ENCODE measurements at places on chromosomes 4 and X.

GRCh38 chr4:123709336-123709735 is 312.7 kb downstream of the SPRY1 start:
- DNase-seq: no peak

GRCh38 chr4:31995943-31996901 is 1276.1 kb downstream of the PCDH7 start:
- no peak for DNase-seq

DNA sequence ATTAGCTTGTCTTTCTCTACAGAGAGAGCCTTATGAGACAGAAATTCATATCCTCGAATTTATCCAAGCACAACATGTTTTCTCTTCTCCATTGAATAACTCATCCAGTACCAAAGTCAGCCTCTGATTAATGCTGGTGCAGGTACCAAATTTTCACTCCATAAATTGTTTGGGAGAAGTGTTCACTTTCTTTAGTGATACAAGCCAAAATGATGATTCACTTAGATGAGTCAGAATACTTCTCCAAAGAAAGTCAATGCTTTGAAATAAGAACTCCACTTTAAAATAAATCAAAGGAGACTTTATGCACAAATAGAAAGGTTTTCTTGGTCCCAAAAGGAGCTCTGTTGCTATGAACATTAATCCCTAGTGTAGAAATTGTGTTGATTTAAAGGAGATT is 60.2 kb downstream of the MAOB start:
- DNase-seq: no peak

DNA sequence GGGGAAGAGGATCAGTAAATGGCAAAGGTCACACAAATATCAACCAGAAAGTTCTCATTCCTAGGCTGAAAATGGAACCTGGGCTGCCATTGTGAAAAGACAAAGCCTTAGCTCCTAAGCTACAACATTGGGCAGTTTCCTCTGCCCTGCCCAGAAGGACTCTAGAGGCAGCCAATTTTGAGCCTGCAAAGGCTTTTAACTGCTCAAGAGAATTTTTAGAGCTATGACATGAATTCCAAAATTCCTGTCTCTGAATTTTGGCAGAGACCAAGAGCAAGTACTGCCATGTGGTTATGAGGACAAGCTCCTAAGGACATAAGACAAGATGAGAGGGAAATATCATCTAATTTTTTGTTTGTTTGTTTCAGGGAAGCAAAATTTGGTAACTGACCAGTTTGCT is 29.6 kb upstream of the IGFBP7 start:
- DNase-seq: no peak

DNA sequence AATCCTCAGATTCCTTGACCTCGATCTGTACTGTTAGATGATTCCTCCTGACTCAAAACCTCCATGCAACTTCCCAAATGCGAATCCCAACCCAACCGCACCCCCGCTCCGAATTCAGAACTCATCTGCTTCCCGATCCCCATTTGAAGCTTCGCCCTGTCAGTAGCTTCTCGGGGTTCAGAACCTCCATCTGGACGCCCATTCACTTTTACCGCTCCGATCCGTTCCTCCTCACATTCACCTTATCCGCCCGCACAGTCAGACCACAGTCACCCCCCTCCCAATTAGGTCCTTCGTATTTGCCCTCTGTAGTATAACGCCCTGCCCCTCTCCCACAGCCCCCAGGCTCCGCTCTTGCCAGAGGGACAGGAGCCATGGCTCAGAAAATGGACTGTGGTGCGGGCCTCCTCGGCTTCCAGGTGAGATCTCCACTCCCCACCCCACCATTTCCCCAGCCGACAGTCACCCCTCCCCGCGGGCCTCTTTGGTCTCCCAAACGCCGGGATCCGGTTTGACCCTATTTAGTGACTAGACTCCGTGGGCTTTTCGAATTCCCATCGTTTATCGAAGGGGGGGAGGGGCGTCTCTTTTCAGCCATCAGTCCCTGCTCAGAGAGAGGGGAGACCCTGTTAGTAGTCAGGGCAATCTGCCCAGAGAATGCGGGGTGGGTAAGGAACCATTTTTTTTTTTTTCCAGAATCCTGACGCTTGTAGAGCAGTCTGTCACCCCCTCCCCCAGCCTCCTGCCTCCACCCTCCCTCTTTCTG is 691 bp downstream of the MAGED1 start:
- DNase-seq: no peak

GRCh38 chr4:155353923-155354540 is 22.7 kb downstream of the MAP9 start:
- DNase-seq: peak; percentile 4

DNA sequence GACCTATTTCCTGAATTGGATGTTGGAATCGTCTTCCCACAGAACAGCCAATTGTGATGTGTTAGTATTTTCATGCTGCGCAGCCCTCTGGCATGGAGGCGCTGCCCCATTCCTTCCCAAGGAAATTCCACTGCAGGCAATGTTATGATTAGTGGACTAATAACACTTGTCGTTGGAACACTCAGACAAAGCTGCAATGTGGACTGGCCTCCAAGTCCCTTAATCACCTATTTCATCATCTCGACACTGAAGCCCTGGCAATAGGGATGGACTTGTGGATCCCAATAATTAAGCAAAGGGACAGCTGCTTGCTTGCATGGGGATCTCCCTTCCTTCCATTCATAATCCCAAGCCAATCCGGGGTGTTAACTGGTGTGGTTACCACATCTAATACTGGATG is 78.8 kb upstream of the PLAC1 start:
- no peak for DNase-seq

DNA sequence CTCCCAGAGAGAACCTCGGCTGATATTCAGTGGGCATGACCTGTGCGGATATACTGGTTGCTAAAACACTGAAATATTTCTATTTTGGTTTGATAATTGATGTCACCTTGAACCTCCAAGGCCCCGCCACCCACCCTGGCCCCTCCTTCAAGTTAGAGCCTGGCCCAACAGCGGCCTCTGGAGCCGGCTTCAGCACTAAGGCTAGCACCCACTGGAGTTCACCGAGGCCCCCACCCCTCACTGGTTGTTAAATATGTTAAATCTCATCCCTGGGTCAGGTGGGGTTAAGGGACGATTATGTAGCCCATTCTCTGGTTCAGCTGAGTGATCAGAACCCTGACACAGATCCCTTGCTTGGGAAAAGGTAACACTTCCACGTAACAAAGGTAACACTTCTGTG is 24.3 kb downstream of the SEL1L3 start:
- no peak for DNase-seq

DNA sequence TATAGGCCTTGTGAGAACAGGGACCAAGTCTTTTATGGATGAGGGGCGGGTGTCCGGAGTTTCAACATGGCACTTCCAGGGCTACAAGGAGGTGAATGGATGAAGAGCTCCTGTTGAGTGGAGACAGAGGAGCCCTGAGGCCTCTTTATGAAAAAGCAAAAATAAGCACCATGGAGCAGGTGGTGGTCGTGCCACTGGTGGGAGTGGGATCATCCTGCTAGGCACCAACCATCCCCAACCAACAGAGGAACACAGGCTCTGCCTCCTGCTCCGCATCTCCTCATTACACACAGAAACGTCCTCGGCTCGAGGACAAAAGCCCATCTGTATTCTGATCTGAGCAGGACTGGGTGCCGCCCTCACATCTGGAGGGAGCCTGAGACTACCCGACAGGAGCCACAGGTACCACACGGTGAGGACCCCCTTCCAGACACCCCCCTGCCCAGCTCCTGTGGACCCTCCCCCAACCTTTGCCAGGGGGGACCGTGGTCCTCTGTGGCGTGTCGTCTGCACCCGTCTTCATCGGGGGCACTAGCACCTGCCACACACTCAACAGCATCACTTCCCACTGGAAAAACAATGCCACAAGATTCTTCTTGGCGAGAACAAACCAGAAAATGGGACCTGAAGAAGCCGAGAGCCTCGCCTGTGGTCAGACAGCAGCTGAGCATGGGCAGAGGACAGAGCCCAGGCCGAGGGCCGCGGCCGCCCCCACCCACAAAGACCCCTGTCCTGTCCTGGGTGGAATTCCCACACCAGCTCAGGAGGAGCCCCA is 3.9 kb upstream of the PDE6B start:
- DNase-seq: no peak

DNA sequence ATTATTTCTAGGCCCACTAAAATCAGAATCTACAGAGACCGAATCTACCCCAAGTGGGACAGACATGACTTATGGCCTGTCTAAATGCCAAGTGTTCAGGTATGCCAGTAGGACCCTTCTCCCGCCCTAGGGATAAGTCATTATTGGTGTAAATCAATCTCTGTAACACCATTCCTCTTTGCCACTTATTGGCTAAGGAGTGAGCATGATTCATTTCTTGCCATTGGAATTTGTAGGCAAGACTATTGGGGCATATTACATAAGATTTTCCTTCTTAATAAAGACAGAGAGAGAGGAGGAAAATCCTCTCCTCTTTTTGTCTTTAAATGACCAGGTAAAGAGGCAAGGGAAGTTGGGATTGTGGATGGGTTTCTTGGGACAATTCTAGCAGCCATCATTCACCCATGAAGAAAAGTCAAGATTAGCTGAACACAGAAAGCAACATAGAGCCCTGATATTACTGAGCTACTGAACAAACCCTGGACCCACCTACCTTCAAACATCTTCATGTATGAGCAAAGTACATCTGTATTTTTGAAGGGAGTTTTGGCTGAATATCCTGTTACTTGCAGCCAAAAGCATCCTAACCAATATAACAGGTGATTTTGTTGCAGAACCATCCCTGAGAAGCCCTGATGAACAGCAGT is 2.6 kb downstream of the SLC9B2 start:
- no peak for DNase-seq

DNA sequence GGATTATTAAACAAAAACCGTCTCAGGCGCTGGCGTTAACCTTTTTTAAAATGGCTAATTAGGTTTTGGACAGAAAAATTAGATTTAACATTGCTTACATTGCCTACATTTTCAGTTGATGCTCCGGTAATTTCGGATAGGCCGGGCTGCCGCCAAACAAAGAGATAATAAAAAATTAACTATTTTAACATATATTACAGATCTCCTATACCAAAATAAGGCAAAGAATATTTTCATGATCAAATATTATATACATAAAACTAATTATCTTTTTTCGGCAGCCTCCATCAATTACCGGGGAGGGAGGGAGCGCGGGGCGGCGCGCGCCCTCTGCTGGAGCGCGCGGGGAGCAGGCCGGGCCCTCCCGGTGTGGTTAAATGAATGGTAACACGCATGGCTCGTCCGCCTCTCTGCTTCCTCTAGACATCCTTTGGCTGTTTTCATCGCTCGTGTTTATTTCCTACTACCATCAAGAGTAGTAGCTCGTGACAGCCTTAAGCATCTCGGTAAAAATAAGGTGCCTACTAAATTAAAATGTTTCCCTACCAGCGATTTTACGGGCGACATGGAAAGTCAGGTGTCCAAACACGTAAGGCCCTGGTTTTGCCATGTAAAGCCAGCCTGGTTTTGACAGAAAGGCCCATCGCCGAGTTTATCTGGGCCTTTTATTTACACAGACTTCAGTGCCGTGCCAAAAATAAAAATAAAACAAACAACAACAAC is 52.4 kb upstream of the TMEM33 start:
- no peak for DNase-seq

- DNase-seq: no peak
These were observed 54.4 kb downstream of the NBDY start for GRCh38 chrX:56783450-56783831.

DNA sequence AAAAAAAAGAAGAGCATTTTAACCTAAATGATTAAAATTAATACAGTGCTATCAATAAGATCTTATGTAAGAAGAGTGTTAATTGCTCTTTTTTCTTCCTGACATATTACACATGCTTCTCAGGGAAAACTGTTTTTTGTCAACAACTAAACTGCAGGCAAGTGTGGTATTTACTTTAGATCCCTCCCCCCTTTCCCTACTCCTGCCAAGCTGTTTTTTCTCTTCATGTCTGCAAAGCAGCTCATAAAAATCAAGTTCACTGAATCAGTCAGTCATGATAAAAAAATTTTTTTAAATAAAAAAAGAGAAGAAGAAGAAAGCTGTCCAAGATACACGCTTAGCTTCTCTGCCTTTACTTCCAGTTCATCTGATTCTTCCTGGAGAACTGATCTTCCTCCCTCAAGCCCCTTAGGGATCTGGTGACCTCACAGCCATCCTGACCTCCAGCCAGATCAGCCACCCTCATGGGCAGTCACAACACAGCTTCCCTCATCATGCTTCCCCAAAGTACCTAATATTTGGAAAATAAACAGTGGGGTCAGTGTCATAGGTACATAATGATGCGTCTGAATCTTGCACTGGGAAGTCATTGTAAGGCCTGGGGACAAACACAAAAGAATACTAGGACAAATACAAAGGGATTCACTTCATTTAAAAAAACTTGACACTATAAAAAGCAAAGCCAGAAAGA is 87.0 kb downstream of the ZNF827 start:
- DNase-seq: no peak

DNA sequence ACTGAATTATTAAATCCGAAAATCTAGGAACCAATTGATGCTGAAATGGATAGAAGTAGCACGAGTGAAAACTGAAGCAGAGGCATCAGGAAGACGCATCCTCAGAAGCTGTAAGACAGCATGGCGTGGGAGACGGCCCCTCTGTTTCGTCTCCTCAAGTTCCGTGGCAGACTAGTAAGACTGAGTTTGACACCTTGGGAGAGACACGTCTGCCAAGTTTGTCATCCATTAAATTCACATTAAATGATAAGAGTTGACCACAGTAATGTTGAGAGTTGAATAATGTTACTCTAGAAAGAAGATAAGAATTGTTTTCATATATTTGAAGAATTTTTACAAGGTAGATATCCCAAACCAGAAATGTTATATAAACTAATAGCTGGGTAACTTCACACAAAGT is 736.1 kb upstream of the FRG1 start:
- no peak for DNase-seq

DNA sequence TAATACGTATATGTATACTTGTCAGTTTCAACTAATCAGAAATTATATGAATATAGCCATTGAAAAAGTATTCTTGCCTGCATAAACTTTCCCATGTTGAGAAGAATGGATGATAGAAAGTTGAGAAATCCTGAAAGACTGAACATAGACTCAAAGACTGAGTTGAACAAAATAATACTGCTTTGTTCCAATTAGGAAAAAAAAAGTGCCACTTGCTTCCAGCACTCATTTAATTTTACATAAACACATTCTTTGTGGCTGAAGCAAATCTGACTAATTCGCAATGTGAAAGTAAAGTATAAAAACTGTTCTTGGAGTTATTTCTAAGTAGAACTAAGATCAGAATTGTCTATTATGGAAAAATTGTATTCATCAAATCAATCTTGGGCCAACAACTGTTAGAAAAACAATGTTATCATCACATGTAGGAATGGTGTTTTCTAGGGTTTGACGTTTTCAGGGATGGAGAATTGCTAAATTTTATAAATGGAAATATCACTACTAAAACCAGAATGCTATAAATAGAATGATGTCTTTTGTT is 2334.6 kb downstream of the PCDH7 start:
- no peak for DNase-seq
